Stimulated activated CD4-positive, alpha-beta T cell treated with anti-CD3 and anti-CD28 coated beads, Interleukin-15, amount 100 ng/mL, for 24 hours (primary cell): ENCODE measurements at places on chromosomes 3 and 15.
A peak's percentile ranks its signal among the peaks of the same experiment; 100 is the strongest.

DNA sequence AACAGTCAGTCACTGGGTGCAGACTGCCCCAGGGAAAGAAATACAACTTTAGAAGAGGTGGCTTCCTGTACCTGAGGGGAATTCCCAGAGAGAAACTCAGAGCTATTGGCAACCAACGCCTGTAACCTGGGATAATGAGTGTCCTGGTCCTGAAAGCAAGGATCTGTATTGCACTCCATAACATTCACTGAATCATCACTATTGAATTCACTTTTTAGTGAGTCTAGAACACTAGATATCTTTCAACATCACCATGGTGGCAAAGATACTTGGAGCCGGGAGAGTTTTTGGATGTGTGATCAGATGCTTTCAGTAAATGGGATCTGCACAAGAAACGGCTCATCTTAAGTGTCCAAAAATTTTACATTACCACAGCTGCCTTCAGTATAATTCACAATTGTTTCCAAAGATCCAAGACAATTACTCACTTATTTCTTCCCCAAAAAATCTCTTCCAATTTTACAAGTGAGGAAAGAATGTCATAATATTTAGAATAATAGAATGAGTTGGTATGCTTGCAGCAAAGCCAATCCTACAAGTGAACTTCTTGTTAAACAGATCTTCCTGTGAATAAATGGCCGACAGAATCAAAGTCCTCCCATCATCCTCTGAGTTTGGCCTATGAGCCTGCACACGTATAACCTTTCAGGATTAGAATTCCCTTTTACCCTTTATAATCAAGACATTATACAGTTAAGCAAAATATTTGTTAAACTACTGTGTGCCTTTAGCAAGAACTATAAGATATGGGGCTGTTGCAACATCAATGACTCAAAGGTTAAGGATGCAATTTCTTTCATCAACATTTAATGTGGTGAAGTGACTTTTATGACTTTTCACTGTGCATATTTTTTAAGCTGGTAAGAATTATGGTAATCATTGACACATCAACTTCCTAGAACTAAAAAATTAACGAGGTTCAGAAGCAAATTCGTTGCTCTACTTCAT is 243.3 kb upstream of the COL8A1 start:
- DNase-seq, result no peak

DNA sequence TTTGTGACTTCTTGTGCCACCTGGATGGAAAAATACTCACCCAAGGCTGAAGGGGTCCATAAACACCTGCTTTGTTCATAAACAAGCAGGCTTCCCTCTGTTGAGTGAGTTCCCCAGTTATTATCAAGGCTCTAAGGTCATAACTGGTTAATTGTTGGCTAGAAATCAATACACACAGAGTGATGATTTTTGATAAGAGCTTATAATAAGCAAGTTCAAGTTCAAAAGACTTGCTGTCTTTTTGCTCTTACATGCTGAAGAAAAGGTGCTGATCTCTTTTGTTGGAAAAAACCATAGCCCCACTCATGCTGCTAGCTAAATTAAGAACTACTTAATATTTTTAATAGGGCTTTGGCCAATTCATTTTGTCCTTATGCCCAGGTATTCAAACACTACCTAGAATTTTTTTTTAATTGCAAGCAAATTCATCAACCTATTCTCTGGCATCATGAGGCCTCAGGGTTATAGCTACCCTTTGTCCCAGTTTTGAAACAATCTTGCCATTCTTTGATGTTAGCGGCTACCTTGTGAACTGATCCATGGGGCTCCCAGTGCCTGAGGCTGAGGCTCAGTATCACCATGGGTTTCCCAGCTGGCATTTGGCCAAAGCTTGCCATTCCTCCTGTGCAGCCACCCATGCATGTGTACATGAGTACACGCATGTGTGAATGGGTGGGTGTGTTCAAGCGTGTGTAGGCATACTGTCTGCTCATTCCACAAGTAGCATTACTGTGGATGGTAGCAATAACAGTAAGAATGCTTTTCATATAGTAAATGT is 127.6 kb upstream of the LPP start:
- no peak for DNase-seq

DNA sequence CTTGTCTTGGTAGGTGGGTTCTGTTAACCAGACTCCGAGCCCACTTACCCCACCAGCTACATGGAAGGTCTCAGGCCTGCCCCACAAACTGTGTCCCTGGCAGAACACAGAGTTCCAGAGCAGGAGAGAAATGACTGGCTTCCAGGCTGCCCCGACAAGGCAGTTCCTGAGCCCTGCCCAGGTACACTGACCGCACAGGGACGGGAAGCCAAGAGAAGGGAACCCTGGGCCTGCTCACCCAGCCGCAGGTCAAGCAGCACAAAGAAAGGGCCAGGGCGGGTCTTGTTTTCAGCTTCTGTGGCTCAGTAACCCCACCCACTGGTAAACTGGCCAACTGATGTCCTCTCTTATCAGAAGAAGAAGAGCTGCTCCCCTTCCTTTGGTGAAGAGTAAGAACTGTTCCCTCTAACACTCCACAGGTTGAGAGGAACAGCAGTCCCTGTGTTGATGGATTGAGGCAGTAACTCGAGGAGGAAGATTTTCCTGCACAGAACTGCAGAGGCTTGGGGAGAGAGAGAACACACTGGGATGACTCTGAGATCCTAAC is 68.4 kb downstream of the CRTC3 start:
- no peak for DNase-seq

- DNase-seq, result peak; percentile 76
These were observed 1.8 kb downstream of the BCL6 start for GRCh38 chr3:187743195-187744141.

- no peak for DNase-seq
These were observed 120.1 kb downstream of the ABHD5 start for GRCh38 chr3:43810797-43811196.

- no peak for DNase-seq
These were observed 84.2 kb upstream of the GOLGA6L4 start for GRCh38 chr15:84151205-84151931.

DNA sequence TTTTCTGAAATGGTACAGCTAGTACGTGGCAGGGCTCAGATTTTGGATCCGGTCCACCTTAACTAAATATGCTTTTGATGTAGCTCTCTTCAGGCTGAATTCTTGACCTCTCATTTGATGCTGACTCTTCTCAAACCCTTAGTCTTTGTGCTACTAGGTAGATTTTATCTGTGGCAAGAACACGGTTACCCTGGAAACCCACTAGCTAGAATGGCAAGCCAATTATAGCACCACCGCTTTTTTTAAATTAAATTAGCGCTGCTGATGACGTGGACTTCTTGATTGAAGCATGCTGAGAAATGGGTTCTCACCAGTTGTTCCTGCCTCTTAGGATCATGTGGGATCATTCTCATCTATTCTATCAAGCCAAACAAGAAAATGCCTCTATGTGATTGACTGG is 421.5 kb downstream of the LPP start:
- no peak for DNase-seq

DNA sequence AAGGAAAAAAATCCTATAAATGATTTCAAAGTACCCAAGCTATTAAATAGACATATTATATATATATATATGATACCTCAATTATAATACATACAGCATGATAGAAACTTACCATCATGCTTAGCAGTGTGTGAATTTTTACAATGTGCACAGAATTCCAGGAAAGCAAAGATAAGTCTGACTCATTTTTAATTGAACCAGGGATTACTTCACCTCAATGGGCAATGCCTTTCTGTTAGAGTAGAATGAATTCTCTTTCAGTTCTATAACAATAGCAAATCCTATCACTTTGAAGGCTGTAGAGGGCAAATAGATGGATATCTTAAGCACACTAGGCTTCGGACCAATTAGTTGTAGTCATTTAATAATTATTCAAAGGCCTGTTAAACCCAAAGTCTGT is 54.8 kb upstream of the P3H2 start:
- no peak for DNase-seq

DNA sequence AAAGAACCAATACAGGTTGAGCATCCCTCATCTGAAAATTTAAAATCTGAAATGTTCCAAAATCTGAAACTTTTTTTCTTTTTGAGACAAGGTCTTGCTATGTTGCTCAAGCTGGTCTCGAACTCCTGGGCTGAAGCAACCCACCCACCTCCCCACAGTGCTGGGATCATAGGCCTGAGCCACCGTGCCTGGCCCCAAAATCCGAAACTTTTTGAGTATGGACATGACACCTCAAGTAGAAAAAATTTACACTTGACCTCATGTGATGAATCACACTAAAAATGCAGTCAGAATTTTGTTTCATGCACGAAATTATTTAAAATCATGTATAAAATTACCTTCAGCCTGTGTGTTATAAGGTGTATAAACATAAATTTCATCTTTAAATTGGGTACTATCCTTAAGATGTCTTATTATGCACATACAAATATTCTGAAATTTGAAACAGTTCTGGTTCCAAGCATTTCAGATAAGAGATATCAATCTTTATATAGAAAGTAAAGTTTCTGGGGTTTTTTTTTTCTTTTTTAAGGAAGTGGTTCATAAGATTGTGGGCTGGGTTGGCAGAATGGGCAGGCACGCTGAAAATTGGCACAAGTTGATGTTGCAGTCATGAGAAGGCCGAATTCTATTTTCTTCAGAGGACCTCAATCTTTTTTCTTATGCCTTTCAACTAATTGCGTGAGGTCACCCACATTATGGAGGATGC is 72.5 kb downstream of the SPRED1 start:
- DNase-seq, result no peak
